ENCODE measurements at places on chromosomes 6 and 20.

- DNase-seq = no peak
Observed at GRCh38 chr20:23671479-23671878, 17.4 kb downstream of the CST4 start.

DNA sequence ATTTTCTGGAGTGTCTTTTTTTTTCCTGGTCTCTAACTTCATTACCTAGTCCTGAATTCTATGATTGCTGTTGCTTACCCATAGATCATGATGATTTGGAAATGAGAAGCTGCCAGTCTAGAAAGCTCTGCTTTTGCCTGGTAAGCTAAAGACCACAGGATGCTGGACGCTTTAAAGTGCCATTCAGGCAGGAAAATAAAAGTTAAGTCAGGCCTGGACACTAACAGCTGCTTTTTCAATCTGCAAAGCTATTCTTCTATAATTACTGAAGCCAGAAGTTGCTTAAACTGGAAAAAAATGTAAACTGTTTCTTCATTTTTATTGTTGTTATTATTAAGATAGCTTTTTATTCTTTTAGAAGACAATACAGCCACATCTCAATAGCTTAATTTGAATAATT lies 129.8 kb upstream of the SPACA1 start:
- DNase-seq = no peak

- DNase-seq = no peak
Observed at GRCh38 chr6:12614456-12614855, 102.1 kb upstream of the PHACTR1 start.

- no peak for DNase-seq
Observed at GRCh38 chr6:27816906-27817305, 95.3 kb downstream of the OR2B2 start.

DNA sequence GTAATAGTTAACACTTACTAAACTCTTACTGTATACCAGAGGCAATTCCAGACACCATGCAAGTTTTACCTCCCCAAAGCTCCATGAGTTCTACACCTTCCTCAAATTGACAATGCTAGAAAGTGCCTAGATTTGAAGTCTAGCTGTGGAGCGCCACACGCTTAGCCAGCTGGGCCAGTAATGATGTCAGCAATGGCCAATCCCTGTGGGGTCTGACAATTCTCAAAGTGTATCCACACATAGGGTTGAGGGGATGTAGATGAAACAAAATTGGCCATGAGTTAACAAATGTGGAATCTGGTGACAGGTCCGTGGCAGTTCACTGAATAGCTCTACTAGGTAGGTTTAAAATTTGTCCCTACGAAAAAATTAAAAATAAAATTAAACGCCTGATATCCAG lies 1.3 kb downstream of the ZNF343 start:
- DNase-seq = no peak

GRCh38 chr6:16991981-16992629 lies 109.7 kb upstream of the STMND1 start:
- no peak for DNase-seq

- DNase-seq = peak; percentile 60
Observed at GRCh38 chr6:148166339-148166968, 176.2 kb upstream of the SASH1 start.

GRCh38 chr20:31666258-31667042 lies 28.7 kb downstream of the COX4I2 start:
- DNase-seq = no peak

DNA sequence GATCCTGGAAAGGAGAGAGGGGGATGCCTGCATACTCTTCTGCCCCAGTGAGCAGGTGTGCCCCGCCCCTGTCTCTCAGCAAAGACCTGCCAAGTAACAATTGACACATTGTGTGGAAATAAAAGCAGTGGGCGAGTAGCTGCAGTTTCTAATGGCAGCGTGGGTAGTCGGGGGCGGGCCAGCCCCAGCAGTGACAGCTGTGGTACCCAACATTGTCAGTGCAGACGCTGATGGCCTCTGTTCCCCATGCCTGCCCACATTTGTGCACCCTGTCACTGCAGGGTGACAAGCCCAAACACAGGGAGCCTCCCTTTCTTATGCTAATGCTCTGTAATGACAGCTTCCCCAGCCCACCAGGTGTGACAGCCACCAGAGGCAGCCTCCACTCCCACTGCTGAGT lies 491.7 kb downstream of the DHX35 start:
- no peak for DNase-seq

Data from astrocyte of the cerebellum (primary cell).